Activated naive CD4-positive, alpha-beta T cell treated with anti-CD3 and anti-CD28 coated beads, Interleukin-2, amount 10 ng/mL, durations not matched to agents 5 hours and 36 hours (primary cell): ENCODE measurements at places on chromosomes 12 and 14. TPM values are rescaled to one million over a fixed set of nuclear protein-coding genes. Genes with fewer than 3 reads are reported as not detected.

The FGF23 gene
- not detected for total RNA-seq

The WNT5B gene
- not detected for total RNA-seq

The FITM1 gene
- total RNA-seq, result 1.5 TPM

The GLIPR1L1 gene
- not detected for total RNA-seq

The RFLNA gene
- not detected for total RNA-seq

The PPFIA2 gene
- not detected for total RNA-seq

The LMNTD1 gene
- total RNA-seq, result not detected

The SPIC gene
- total RNA-seq, result not detected

The TPH2 gene
- total RNA-seq, result not detected

The SYT10 gene
- not detected for total RNA-seq

The OTX2 gene
- not detected for total RNA-seq

The CAPZA3 gene
- not detected for total RNA-seq

The PTPN6 gene
- total RNA-seq, result 402 TPM

The CCDC175 gene
- total RNA-seq, result not detected

The OTOGL gene
- not detected for total RNA-seq

The C12orf50 gene
- total RNA-seq, result not detected

The L3HYPDH gene
- 21.3 TPM for total RNA-seq

The TGFB3 gene
- total RNA-seq, result 2.0 TPM

The SCNN1A gene
- total RNA-seq, result 0.88 TPM

The TAS2R50 gene
- 0.55 TPM for total RNA-seq

The SLC24A4 gene
- not detected for total RNA-seq

The FLVCR2 gene
- 3.1 TPM for total RNA-seq

The SMOC1 gene
- not detected for total RNA-seq

The RASSF8 gene
- 1.0 TPM for total RNA-seq

The ESR2 gene
- not detected for total RNA-seq

The NID2 gene
- total RNA-seq, result 0.82 TPM

The EGLN3 gene
- 13.1 TPM for total RNA-seq

The NOS1 gene
- not detected for total RNA-seq

The TMCC3 gene
- total RNA-seq, result 0.07 TPM

The FBRSL1 gene
- 62.4 TPM for total RNA-seq

The SERPINA5 gene
- not detected for total RNA-seq

The NEUROD4 gene
- total RNA-seq, result not detected

The ITPK1 gene
- total RNA-seq, result 57.9 TPM

The MGAT4C gene
- not detected for total RNA-seq

The RD3L gene
- not detected for total RNA-seq

The TAS2R8 gene
- not detected for total RNA-seq

The NRXN3 gene
- total RNA-seq, result not detected

The TMEM132C gene
- total RNA-seq, result not detected
